Breast epithelium (tissue), 4 donors: ENCODE measurements at places on chromosomes 5 and 9. TPM values are rescaled to one million over a fixed set of nuclear protein-coding genes. Genes with fewer than 3 reads are reported as not detected.

The IDNK gene
- 5.1 TPM for total RNA-seq

DNA sequence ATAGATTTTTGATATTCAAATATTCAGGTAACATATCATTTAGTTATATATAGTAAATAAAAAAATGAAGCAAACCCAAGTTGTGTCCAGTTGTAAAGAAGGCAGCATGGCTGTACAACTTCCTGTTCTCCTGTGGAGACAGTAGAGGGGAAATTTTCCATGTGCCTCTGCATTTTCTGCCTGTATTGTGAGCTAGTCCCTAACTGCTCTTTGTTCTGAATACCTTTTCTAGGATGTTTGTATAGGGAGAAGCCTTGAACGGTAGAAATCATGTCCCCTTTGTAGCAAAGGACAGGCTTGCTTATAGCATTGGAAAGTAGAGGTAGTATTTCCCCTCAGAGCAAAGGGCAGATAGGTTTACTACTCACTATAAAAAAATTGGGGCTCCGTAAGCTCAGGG is 13.3 kb upstream of the RPS23 start:
- no peak for DNase-seq
- no peaks in the 10 kb centered on the region for H3K4me1 ChIP-seq
- H3K4me3 ChIP-seq, result no peak overlapping the region

DNA sequence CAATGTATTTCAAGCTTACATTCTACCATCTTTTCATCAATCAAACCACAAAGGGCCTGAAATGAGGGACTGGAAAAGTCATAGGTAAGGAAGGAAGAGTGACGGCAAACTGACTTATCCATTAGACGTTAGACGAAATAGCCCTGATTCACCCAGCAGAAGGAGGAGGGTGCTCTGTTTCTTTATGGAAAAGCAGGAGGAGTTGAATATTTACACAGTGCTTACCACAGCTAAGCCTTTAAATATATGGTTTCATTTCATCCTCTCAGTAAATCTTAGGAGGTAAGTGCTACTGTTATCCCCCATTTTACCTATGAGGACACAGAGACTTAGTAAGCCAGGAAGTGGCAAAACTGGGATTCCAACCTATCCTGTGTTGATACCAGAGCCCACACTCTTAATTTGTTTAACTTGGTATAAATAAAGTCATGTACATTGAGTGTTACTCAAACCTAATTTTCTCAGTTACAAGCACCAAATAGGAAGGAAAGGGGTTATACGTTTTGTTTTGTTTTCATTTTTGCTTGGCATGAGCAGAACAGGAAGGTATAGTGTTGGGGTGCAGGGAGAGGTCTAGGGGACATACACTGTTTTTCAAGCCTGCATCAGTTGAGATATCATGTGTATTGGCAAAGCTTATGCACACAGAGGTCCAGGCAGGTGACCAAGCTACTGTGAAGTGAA is 98.1 kb upstream of the IFNK start:
- no peaks in the 10 kb centered on the region for H3K36me3 ChIP-seq
- H3K27ac ChIP-seq, result peak overlapping the region; percentile 4
- no peaks in the 10 kb centered on the region for H3K27me3 ChIP-seq
- no peak for DNase-seq

The GLDC gene
- 2.6 TPM for total RNA-seq

- no peak for DNase-seq
- H3K27me3 ChIP-seq, result no peaks in the 10 kb centered on the region
- no peak overlapping the region for H3K4me3 ChIP-seq
- H3K27ac ChIP-seq, result no peak overlapping the region
Observed at GRCh38 chr5:171188016-171188415, 121.0 kb upstream of the TLX3 start.

- no peaks in the 10 kb centered on the region for H3K27me3 ChIP-seq
- H3K4me3 ChIP-seq, result no peak overlapping the region
- no peak for DNase-seq
- H3K36me3 ChIP-seq, result no peaks in the 10 kb centered on the region
- no peaks in the 10 kb centered on the region for H3K4me1 ChIP-seq
Observed at GRCh38 chr9:136678034-136678433, 9.2 kb downstream of the AGPAT2 start.

DNA sequence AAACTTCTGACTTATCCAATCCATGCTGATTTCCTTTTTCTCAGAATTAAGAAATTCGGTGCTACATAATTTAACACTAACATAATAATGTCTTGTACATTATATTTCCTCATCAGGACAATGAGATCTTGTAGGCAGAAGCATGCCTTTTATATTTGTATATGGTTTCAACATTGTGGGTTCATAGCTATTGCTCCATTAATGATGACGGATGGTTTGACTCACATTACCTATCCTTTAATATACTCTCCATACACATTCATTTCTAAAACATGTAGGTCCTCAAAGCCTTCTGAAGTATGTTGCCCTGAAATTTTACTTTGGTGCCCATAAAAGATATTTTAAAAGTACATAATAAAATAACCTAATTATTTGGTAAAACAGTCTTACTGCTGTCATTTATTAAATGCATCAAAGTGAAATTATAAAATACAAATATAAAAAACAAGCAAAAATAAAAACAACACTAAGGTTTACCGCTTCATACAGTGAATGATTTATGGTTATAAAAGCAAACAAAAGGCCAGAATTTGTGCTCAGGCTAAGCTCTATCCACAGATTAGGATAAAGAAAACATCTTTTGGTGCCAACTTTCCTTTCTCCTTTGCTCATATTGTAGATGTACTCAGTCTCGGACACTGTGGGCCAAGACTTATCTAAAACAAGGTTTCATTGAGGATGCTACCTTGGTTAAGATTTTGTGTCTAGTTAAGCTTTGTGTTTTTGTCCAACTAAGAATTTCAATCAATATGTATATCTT is 61.2 kb upstream of the GCNT4 start:
- H3K4me3 ChIP-seq, result no peak overlapping the region
- no peaks in the 10 kb centered on the region for H3K36me3 ChIP-seq
- DNase-seq, result no peak

The SPATA31C2 gene
- not detected for total RNA-seq

The RNF183 gene
- not detected for total RNA-seq
